Effector memory CD8-positive, alpha-beta T cell (primary cell): ENCODE measurements at places on chromosomes 2 and 18.
A peak's percentile ranks its signal among the peaks of the same experiment; 100 is the strongest.

- no peaks in the 10 kb centered on the region for H3K4me1 ChIP-seq
- no peak for DNase-seq
- peaks cover 16% of the 10 kb centered on the region for H3K27me3 ChIP-seq
- no peak overlapping the region for H3K27ac ChIP-seq
Measured at GRCh38 chr18:57210107-57210715, 63.3 kb downstream of the BOD1L2 start.

DNA sequence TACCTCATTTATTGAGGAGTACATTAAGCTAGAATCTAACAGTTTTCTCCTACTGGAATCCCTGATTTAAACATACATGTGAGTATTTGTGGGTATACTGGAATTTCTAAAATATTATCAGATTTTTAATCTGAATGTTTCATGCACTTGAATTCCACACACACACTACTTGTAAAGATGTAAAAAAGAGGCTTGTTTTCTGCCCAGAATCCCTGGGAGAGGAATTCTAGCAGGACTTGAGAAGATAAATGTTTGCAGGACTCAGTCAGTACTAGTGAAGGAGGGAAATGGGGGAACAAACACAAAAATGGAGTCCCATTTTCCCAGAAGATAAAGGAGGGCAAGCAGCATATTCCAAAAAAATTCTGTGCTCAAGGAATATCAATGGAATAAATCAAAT, 17.0 kb downstream of the COL5A2 start:
- no peaks in the 10 kb centered on the region for H3K27me3 ChIP-seq
- H3K36me3 ChIP-seq = no peaks in the 10 kb centered on the region
- no peak overlapping the region for H3K27ac ChIP-seq
- DNase-seq = no peak

DNA sequence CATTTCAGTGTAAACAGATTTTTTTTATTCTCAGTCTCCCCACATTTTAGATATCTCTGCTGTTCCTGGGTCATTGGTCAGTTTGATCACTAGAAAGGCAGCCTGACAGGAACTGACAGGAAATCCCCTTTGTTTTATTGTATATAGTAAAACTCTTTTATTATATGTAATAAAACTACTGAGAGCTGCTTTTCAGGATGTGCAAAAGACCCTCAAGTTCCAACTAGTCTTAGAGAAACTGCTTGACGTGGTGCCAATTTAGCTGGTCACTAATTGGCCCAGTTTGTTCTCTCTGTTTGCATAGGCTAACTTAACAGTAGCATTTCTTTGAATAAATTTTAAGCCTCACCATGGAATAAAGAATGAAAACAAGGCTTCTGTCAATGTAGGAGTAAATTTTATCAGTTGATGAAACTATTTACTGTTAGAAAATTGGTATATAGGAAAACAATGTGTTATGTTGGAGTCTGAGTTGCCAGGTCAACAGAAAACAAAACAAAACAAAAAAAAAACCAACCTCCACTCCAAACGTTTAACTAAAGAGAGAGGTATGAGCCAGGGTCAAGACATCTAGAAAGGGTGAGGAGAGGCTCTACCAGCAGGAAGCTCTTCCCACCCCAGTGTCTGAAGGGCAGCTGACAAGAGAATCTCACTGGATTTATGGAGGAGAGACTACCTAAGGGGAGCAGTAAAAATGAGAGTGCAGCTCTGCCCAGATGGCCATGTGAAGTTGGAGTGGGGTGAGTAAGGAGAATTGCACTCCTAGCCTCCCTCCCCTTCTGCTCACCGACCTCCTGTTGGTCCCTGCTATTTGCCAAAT, 184.6 kb downstream of the ST6GAL2 start:
- H3K27me3 ChIP-seq = no peaks in the 10 kb centered on the region
- DNase-seq = no peak
- H3K4me3 ChIP-seq = no peak overlapping the region
- no peak overlapping the region for H3K27ac ChIP-seq
- H3K36me3 ChIP-seq = no peaks in the 10 kb centered on the region

DNA sequence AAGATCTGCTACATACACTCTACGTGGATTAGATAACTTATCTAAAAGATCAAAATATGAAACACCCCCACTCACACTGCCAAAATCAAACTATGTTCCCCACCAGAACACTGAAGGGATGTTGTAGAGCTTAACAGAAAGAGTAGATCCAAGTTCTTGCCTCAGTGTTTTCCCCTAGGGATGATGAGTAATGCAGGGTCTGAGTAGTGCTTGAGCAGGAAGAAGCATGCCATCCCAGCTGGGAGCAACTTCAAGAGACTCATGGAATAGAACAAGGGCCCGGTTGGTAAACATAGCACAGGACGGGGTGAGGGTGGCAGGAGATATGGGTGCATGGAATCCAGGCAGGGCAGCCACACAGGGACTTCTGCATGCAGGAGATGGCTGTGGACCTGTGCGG, 74.3 kb downstream of the SNTG2 start:
- no peaks in the 10 kb centered on the region for H3K27me3 ChIP-seq
- DNase-seq = no peak
- H3K27ac ChIP-seq = no peak overlapping the region
- no peaks in the 10 kb centered on the region for H3K36me3 ChIP-seq
- H3K4me3 ChIP-seq = no peak overlapping the region

DNA sequence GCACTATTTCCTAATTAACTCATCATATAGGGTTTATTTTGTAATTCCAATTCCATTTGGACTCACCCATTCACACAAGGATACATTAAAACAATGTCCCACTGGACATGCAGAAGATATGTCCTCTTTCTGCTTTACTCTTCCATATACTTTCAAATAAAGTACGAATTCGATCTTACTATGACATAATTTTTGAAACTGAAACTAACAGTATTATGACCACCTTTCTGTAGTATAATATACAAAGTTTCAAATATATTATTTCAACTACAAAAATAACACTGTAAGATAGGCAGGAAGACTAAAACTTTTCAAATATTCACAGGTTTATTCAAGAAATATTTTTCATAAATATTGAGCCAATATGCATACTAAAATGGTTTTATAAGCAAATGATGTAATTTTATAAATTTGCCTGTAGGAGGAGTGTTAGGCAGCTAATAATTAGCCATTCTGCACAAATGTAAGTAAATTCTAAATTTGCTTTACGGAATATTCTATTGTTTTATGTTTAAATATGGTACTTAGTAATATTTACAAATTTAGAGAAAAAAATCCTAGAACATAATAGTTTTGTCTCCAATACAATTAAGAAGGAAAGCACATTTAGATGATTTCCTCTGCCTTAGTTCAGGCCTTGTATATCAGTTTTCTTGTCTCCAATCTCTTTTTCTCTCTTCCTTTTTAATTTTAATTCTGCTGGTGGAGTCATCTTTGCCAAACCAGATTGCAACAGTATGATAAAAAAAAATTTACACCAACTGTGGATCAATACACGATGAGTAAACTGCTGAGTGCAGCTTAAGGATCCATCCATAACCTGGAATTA, 85.9 kb downstream of the CERKL start:
- peaks cover 3% of the 10 kb centered on the region for H3K36me3 ChIP-seq
- no peak overlapping the region for H3K27ac ChIP-seq
- H3K27me3 ChIP-seq = peaks cover 23% of the 10 kb centered on the region
- peak overlapping the region; percentile 51 for H3K4me3 ChIP-seq
- no peaks in the 10 kb centered on the region for H3K4me1 ChIP-seq

- no peaks in the 10 kb centered on the region for H3K36me3 ChIP-seq
- DNase-seq = no peak
- no peaks in the 10 kb centered on the region for H3K4me1 ChIP-seq
- H3K4me3 ChIP-seq = no peak overlapping the region
- H3K27me3 ChIP-seq = no peaks in the 10 kb centered on the region
Measured at GRCh38 chr2:16330571-16330970, 335.1 kb downstream of the CYRIA start.

DNA sequence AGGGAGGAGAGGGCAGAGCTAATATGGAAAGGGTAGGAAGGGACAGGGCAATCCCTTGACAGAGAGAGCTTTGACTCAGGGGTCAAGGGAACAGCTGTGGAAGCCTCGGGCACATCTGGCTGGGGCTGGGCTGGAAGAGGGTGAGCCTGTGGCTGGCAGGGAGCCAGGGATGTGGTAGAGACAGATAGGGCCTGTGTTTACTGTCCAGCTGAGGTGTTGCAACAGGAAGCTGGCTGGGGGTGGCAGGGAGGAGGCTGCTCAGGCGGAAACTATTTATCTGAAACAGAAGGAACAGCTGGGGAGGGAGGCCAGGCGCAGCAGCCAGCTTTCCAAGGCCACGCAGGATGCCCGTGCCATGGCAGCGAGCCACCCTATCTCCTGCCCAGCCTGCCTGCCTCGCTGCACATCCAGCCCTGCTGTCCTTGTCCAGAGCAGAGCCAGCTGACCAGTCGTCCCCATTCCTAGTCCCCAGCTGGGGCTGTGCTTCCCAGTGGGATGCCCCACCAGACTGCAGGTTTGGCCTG, 264.7 kb downstream of the CYP26B1 start:
- no peak overlapping the region for H3K27ac ChIP-seq
- no peak for DNase-seq
- H3K4me3 ChIP-seq = no peak overlapping the region
- H3K4me1 ChIP-seq = no peaks in the 10 kb centered on the region
- peaks cover 13% of the 10 kb centered on the region for H3K27me3 ChIP-seq
- no peaks in the 10 kb centered on the region for H3K36me3 ChIP-seq

DNA sequence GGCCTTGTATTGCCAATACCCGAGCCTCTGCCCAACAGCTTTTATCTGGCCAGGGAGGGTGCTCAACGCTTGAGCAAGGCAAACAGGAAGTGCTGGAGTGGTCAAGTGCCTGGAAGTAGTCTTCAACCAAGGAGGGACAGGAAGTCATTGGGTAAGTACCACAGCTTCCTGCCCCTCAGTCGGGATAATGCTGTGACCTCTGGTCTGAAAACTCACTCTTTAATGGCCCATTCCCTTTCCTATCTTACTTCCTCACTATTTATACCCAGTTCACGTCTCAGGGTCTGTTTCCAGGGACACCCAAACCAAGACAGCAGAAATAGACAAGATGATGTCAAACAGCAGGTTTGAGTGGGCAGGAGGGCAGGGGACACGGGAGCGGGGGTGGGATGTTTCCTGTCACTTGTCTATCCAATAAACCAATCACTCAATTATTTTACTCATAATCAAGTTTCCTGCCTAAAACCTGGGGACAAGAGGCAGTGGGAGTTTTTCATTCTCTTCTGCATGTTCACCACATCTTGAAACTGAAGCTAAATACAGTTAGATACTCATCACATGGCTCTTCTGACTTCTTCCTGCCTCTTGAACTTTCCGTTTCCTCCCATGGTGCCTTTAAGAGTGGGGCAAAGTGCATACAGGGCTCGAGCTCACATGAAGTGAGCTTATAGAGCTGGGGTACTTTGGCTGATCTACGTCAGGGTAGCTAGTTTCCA, 68.9 kb upstream of the CAB39 start:
- H3K4me3 ChIP-seq = peak overlapping the region; percentile 61
- DNase-seq = no peak
- H3K27ac ChIP-seq = peak overlapping the region; percentile 85

- no peaks in the 10 kb centered on the region for H3K4me1 ChIP-seq
- no peaks in the 10 kb centered on the region for H3K36me3 ChIP-seq
- no peak overlapping the region for H3K4me3 ChIP-seq
- no peak for DNase-seq
Measured at GRCh38 chr2:47564129-47564528, 161.2 kb downstream of the MSH2 start.

GRCh38 chr2:12770300-12770968, 53.7 kb downstream of the TRIB2 start:
- peaks cover 41% of the 10 kb centered on the region for H3K27me3 ChIP-seq
- no peak overlapping the region for H3K27ac ChIP-seq
- H3K4me3 ChIP-seq = no peak overlapping the region
- DNase-seq = no peak
- H3K4me1 ChIP-seq = peaks cover 9% of the 10 kb centered on the region

DNA sequence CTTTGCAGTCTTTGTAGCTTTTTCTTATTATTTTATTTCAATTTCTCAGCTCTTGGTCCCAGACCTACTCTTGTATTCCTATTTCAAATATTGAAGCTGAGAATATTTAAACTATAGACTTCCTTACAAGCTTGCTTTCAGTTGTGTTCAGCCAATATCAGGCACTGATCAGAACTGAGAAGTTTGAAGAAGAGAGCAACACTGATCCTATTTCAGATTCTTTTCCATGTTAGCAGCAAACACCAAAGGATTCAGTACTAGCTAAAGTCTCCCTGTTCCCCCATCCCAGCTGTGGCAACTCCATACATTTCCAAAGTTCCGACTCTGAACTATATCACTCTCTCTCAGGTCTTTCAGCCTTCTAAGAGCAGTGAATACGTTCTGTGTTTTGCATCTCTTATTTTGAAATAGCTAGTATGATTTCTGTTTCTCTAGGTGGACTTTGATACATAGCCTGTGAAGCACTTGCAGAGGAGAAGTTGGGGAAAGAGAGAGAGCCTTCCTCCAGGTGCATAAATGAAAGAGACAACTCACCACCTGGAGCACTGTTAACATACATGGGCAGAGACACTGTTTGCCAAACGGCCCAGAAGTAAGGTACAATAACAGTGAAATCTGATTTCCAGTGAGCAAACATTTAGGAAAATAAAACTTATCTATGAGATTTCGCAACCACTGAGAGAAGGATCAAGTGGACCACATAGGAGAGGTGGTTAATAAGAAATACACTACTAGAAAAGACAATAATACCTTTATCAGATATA, 135.0 kb upstream of the ZNF804A start:
- H3K27me3 ChIP-seq = no peaks in the 10 kb centered on the region
- no peaks in the 10 kb centered on the region for H3K36me3 ChIP-seq
- H3K4me1 ChIP-seq = no peaks in the 10 kb centered on the region
- no peak for DNase-seq

- no peak overlapping the region for H3K4me3 ChIP-seq
- no peak overlapping the region for H3K27ac ChIP-seq
- no peak for DNase-seq
- no peaks in the 10 kb centered on the region for H3K4me1 ChIP-seq
Measured at GRCh38 chr18:28365411-28365831, 188.5 kb upstream of the CDH2 start.

DNA sequence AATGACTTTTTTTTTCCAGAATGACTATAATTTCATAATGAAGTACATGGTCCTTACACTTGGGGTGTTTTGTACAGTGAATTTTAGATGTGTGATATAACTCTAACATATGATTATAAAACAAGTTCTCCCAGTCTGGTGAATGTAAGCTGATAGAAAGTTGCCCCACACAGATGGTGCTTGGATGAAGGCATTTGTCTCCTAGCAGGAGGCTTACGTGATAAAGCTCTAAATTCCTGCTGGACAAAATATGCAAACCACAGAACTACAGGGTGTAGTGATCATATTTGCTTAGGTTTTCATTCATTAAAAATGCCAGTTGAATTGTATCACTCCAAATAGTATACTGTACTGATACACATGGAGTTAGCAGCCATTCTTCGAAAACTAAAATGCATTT, 85.5 kb downstream of the DSC3 start:
- no peak for DNase-seq
- no peak overlapping the region for H3K4me3 ChIP-seq
- H3K36me3 ChIP-seq = no peaks in the 10 kb centered on the region

- no peak overlapping the region for H3K27ac ChIP-seq
- no peak for DNase-seq
- no peaks in the 10 kb centered on the region for H3K36me3 ChIP-seq
- no peaks in the 10 kb centered on the region for H3K27me3 ChIP-seq
- H3K4me3 ChIP-seq = no peak overlapping the region
Measured at GRCh38 chr2:182165202-182165601, 179.5 kb downstream of the PPP1R1C start.
